ENCODE measurements at places on chromosomes 12 and 14.

DNA sequence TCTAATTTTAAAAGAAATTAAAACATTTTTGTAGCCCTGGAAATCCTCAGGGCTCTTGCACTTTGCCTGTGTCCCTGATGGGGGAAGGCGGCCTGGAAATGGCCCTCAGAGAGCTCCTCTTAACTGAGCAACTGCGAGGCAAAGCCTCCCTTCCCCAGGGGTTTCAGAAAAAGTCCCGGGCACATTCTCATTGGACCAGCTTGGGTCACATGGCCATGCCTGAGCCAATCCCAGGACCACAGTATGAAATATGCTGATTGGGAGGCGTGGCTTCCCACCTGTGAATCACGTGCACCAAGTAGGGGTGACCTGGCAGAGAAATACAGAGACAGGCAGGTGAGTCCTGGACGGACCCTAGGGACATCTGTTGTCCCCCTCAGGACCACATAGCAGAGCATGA lies 90.4 kb upstream of the SFSWAP start:
- no peak for DNase-seq

GRCh38 chr14:102074415-102074964 lies 12.4 kb downstream of the HSP90AA1 start:
- DNase-seq = no peak

DNA sequence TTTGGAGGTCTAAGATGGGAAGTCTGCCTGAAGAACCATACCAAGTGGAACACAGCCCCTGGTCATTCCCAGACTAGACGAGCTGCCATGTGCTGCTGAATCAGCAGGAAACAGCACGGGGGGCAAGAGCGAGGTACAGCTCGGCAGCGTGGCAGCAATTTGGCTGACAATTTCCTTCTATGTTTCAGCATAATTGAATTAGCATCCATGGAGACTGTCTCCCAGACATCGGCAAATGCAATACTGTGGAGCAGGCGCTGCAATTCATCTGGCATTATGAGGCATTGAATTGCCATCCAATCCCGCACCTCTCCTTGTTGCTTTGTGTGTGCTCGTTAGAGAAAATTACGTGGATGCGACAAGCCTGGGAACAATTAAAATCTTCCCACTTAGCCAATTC lies 46.0 kb upstream of the CCDC60 start:
- no peak for DNase-seq

- no peak for DNase-seq
Measured at GRCh38 chr12:126487431-126487980, 1422.3 kb downstream of the AACS start.

- DNase-seq = no peak
Measured at GRCh38 chr14:69034612-69035262, 55.6 kb upstream of the ACTN1 start.

DNA sequence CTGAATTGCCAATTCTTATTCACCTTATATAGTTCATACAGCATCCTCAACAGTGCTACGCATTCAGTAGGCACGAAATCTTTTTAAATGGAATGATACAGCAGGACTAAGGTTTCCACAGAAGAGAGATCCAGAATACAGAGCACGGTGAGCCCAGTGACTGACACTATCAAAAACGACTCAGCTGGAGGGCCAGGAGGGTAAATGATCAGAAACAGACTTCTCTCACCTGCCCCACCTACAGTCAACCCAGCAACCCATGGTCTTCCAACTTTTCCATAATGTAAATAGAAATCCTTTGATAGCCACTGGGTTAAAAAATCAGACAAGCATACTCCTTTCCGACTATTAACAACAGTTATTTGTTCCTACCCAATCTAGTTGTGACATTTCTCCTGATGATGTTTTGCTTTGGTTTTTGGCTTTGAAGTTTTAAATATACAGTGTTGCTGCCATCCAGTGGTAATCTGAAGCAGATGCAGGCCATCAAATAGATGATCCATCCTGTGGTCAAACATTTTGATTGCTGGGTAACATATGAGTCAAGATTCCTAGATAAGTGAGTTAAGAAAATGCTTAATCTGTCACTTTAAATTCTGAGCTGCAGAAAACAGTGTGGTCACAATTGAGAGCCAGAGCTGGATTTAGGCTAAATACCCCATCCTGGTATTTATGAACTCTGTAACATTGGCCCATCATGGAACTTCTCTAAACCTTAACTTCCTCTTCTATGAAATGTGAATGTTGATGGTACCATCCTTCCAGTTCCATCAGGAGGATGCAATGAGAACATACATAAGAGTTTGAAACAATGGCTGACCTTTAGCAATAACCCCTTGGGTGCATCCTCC lies 42.0 kb downstream of the GPHB5 start:
- DNase-seq = peak; percentile 83

- DNase-seq = no peak
Measured at GRCh38 chr14:39957290-39957689, 525.1 kb upstream of the FBXO33 start.

GRCh38 chr14:36671149-36671548 lies 9.5 kb downstream of the PAX9 start:
- DNase-seq = no peak

DNA sequence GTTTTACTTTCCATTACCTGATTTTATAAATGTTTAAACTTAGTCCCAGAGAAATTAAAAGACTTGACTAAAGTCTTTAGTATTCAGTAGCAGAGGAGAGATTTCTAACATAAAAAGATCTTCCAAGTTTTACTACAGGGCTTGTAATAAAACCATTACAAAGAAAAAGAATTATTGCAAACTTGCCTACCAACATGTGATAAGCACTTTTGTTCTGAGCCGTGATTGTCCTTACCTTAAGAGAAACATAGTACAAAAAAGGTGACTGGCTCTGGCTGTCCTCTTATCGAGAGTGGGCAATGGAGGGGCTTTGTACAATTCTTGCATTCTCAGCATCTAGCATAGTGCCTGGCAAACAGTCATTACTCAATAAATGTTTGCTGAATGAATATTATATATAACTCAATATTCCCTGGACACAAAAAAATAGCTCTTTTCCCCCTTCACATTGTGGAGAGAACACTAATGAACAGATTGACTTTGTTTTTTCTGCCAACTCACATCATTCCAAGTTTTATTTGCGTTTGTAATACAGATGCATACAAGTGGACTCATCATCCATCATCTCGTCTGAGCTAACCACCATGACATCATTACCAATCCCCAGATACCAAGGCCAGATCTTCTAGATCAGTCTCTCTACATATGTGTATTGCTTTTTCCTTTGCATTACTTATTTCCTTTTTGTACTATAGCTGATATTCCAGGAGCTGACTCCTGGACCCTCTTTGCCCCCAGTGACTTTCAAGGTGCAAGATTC lies 192.8 kb upstream of the EEA1 start:
- no peak for DNase-seq

GRCh38 chr14:76918782-76919394 lies 92.7 kb downstream of the LRRC74A start:
- DNase-seq = peak; percentile 67

DNA sequence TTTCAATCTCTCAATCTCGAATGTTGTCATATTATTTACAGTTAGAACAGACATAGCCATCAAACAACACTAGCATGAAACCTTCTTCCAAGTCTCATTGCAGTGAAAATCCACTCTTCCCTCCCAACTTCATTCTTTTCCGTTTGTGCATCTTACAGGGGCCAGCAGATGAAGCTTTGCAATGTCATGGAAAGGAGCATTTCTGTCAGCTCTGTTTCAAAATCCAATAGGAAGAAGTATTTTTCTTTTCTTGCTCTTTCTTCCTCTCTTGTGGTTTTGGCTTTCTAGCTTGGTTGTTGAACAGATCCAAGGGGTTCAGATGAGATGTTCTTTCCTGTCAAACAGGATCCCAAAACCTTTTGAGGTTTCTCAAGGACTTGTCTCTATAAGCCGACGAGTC lies 416.6 kb downstream of the AEBP2 start:
- DNase-seq = no peak

DNA sequence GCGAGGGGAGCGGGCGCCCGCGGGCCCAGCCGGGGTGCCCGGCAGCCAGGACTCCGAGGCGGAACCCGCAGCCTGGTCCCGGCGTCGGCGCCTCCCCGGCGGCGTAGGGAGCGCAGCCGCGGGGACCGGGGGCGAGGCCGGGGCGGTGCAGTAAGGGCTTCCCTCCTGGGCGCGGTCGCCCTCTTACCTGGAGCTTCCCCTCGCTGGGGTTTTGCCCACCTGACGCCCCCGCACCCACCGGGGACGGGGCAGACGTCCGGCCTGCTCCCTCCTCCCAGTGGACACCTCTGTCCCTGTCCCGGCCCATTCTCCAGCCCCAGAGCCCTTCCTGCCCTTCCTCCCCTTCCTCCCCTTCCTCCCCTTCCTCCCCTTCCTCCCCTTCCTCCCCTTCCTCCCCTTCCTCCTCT lies 413 bp upstream of the TUBA1C start:
- no peak for DNase-seq

DNA sequence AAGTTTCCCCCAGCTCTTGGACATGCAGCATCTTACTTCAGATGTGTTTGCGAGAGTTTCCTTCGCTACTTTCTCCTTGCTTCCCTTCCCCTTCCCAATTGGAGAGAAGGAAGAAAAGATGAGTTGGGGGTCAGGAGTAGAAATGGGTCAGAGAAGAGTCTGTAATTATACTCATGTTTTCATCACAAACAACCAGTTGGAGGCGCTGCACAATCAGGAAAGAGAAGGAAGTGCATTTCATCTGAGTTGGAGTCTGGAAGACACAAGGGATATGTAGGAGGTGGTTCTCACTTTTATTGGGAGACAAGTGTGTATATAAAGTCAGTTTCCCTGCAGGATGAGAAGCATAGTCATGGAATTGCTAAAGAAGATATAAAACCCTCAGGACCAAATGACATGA lies 31.3 kb upstream of the VSX2 start:
- no peak for DNase-seq

- DNase-seq = no peak
Measured at GRCh38 chr12:2429032-2429431, 365.7 kb upstream of the FKBP4 start.

- no peak for DNase-seq
Measured at GRCh38 chr12:110105986-110106385, 18.2 kb upstream of the IFT81 start.

- no peak for DNase-seq
Measured at GRCh38 chr14:53814392-53814791, 142.2 kb downstream of the BMP4 start.

DNA sequence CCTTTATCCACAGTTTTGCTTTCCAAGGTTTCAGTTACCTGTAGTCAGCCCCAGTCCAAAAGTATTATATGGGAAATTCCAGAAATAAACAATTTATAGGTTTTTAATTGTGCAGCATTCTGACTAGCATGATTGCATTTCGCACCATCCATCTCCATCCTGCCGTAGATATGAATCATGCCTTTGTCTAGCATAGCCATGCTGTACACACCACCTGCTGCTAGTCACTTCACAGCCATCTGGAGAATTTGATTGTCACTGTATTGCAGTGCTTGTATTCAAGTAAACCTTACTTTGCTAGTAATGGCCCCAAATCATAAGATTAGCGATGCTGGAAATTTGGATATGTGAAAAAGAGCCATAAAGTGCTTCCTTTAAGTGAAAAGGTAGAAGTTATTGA lies 36.0 kb downstream of the MUCL1 start:
- no peak for DNase-seq

- DNase-seq = no peak
Measured at GRCh38 chr14:51139121-51139681, 44.3 kb upstream of the TRIM9 start.

DNA sequence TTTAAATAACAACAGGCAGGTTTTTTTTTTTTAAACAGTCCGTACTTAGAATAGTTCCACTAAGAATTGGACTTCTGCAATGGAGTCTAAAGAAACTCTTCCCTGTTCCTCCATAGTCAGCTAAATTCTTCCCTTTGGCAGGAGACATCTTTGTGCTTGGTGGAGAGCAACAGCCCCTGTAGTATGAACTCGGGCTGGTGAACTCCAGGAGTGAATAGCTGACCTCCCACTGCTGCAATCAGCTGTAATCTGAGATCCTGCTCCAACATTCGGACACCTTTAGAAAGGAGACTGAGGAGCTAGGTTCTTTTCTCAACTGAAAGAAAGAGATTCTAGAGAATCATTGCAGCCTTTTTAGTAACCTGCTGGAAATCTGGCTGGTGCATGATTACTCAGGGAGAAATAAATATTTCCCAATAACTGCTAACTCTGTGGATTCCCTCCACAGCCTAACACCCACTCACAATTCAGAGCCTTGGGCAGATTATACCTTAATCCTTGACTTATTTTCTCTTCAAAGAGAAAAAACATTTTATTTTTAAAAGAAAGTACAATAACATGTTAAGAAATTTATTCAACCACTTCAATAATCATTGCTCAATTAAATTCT lies 25.6 kb upstream of the DBX2 start:
- no peak for DNase-seq

GRCh38 chr14:77470224-77470870 lies 12.5 kb downstream of the AHSA1 start:
- no peak for DNase-seq

DNA sequence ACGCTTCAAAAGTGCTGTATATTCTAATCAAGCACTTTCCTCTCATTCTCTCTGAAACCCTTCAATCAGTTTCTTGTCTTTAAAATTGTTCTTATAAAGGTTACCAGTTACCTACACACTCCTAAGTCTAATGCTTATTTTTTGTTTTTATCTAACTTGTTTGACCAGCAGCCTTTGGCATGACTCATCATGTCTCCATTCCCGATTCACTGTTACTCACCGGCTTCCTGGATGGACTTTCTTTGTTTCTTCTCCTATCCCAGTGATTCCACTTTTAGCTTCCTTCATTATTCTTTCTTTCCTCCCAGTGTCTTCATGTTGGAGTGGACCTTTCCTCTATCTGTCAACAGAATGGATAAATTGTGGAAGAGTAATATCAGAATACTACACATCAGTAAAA lies 368.6 kb upstream of the CCDC196 start:
- DNase-seq = no peak

GRCh38 chr12:131561891-131562684 lies 148.8 kb upstream of the SFSWAP start:
- DNase-seq = no peak

DNA sequence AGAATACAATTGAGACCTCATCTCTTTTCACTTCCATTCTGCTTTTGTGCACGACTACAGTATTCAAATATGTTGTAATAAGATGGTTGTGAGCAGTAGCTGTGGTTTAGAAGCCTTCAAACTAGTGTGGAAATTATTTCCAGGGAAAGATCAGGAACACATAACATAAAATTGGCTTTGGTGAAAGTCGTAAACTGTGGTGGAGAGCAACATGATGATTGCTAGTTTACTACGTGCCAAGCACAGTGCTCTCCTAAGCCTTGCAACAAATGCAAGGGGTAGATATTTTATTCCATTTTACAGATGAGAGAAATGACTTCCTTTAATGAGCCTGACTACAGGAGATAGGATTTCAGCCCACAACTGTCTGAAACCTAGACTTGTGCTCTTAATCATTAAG lies 172.4 kb upstream of the LMNTD1 start:
- no peak for DNase-seq

DNA sequence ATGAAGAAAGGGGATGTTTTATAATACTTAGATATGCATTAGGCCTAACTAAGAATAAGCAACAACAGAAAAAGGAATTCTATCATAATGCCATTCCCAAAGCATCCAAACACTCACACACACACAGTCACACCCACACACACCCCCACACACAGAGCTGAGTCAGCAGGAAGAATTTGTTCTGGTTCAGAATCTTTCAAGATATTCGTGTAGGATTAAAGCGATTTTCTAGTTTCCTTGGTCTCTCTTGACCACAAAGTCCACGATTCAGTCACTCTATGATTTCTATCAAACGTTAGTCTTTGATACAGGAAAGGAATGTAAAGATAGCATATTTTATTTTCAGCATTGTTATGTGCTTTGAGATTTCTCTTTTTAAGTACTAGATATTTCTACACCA lies 382.6 kb upstream of the DCN start:
- DNase-seq = no peak

Data from NCI-H2107 (cell line).